Activated T-cell treated with anti-CD3 and anti-CD28 coated beads, Interleukin-2, amount 50 U/mL, for 72 hours (primary cell): ENCODE measurements at places on chromosomes 6 and 20. TPM values are rescaled to one million over a fixed set of nuclear protein-coding genes. Genes with fewer than 3 reads are reported as not detected.

DNA sequence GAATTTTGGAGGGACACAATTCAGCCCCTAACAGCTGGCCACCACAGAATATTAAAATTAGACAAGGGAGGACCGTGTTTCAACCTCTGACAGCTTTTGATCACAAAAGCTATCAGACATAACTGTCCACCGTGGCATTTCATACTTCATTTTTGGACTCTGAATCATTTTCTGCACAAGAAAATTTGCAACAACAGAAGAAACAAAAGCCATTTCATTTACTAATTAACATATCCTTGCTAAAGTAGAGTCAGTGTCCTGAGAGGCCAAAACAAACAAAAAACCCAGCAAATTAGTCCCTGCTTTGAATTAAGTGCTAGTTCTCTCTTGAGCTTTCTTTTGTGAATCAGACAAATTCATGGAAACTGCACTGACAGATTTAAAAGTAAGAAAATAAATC is 17.6 kb upstream of the COL12A1 start:
- H3K27me3 ChIP-seq: peaks cover 36% of the 10 kb centered on the region
- no peaks in the 10 kb centered on the region for H3K4me1 ChIP-seq
- no peaks in the 10 kb centered on the region for H3K36me3 ChIP-seq
- H3K27ac ChIP-seq: no peak overlapping the region

- no peaks in the 10 kb centered on the region for H3K36me3 ChIP-seq
- no peak overlapping the region for H3K4me3 ChIP-seq
- H3K27ac ChIP-seq: no peak overlapping the region
- no peaks in the 10 kb centered on the region for H3K27me3 ChIP-seq
- peak; percentile 52 for DNase-seq
Measured at GRCh38 chr20:63782051-63782471, 42.5 kb downstream of the SLC2A4RG start.

GRCh38 chr20:3577366-3577765 is 85.8 kb downstream of the GFRA4 start:
- no peaks in the 10 kb centered on the region for H3K36me3 ChIP-seq
- H3K4me1 ChIP-seq: no peaks in the 10 kb centered on the region
- H3K4me3 ChIP-seq: no peak overlapping the region
- no peak for DNase-seq

GRCh38 chr6:100463630-100464161 is 1.0 kb downstream of the SIM1 start:
- peaks cover 17% of the 10 kb centered on the region for H3K36me3 ChIP-seq
- peaks cover 92% of the 10 kb centered on the region for H3K27me3 ChIP-seq
- H3K27ac ChIP-seq: peak overlapping the region; percentile 43
- no peak for DNase-seq

- no peaks in the 10 kb centered on the region for H3K4me1 ChIP-seq
- H3K36me3 ChIP-seq: no peaks in the 10 kb centered on the region
- H3K4me3 ChIP-seq: no peak overlapping the region
- no peak overlapping the region for H3K27ac ChIP-seq
Measured at GRCh38 chr6:53461041-53461656, 83.8 kb downstream of the GCLC start.

GRCh38 chr6:119162134-119162775 is 83.8 kb upstream of the FAM184A start:
- H3K4me1 ChIP-seq: no peaks in the 10 kb centered on the region
- no peak for DNase-seq
- H3K36me3 ChIP-seq: no peaks in the 10 kb centered on the region
- no peak overlapping the region for H3K4me3 ChIP-seq
- peaks cover 40% of the 10 kb centered on the region for H3K27me3 ChIP-seq
- H3K27ac ChIP-seq: no peak overlapping the region

DNA sequence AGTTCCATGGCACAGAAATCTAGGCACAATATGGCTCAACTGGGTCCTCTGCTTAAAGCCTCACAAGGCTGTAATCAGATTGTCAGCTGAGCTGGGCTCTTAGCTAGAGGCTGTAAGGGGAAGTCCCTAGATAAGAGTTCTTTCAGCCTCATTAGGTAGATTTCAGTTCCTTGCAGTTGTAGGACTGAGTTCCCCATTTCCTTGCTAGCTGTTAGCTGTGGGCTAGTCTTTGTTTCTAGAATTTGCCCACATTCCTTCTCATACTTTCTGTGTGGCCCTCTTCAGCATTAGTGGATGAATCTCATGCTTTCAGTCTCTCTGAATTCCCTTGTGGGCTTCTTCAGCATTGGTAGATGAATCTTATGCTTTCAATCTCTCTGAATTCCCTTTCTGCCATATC is 71.0 kb upstream of the MRAP2 start:
- no peak for DNase-seq
- no peak overlapping the region for H3K27ac ChIP-seq
- H3K27me3 ChIP-seq: no peaks in the 10 kb centered on the region
- H3K36me3 ChIP-seq: peaks cover 31% of the 10 kb centered on the region

GRCh38 chr6:115573861-115574260 is 486.8 kb downstream of the FRK start:
- H3K27me3 ChIP-seq: no peaks in the 10 kb centered on the region
- no peak for DNase-seq
- no peak overlapping the region for H3K4me3 ChIP-seq
- no peaks in the 10 kb centered on the region for H3K4me1 ChIP-seq

DNA sequence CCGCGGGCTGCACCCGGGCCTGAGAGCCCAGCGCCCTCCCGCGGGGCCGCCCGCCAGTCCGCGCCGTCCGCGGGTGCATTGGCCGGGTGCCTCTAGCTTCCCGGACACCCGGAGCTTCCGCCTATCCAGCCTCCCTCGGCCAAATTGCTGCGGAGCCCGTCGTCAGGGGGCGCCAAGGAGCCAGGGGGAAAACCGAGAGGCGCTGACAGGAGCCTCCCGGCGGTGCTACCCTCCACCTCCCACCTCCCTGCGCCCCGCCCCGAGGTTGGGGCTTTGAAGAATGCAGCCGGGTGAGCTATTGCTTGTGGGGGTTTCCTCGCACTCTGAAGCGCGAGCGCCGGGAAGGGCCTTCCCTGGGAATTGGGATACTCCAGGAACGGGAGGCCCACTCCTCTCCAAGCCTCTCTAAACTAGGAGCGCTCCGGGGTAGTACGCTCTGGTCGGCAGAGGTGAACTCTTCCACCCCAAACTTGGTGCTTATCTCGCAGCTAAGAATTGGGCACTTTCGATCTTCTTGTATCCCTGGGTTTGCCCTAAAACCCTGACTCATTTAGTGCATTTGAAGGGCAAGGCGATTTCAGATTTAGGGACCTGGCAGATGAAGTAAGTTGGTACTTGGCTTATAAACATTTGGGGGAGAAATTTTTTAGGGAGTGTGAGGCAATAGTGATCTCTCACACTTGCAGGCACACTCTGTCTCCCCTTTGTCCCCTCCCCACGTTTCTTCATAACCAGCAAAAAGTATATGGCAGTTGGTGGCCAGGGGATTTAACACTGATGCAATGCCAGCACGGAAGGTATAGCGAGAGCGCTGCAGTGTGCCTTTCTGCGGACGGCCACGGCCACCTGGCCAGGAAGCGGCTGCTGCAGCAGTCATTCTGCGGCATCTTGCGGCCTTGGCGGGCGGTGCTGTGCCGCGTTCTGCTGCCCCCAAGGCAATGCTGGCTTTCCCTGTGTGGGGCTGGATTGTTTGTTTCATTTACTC is 556 bp downstream of the BEND6 start:
- peaks cover 23% of the 10 kb centered on the region for H3K4me1 ChIP-seq
- DNase-seq: peak; percentile 86
- peaks cover 82% of the 10 kb centered on the region for H3K27me3 ChIP-seq
- H3K4me3 ChIP-seq: peak overlapping the region; percentile 86

- H3K4me3 ChIP-seq: no peak overlapping the region
- no peaks in the 10 kb centered on the region for H3K27me3 ChIP-seq
- no peaks in the 10 kb centered on the region for H3K36me3 ChIP-seq
- no peaks in the 10 kb centered on the region for H3K4me1 ChIP-seq
Measured at GRCh38 chr6:141123049-141123448, 1009.7 kb upstream of the GJE1 start.

- peaks cover 35% of the 10 kb centered on the region for H3K4me1 ChIP-seq
- no peak overlapping the region for H3K27ac ChIP-seq
- no peak overlapping the region for H3K4me3 ChIP-seq
- DNase-seq: no peak
- H3K27me3 ChIP-seq: no peaks in the 10 kb centered on the region
Measured at GRCh38 chr6:14882394-14883026, 363.4 kb upstream of the JARID2 start.

DNA sequence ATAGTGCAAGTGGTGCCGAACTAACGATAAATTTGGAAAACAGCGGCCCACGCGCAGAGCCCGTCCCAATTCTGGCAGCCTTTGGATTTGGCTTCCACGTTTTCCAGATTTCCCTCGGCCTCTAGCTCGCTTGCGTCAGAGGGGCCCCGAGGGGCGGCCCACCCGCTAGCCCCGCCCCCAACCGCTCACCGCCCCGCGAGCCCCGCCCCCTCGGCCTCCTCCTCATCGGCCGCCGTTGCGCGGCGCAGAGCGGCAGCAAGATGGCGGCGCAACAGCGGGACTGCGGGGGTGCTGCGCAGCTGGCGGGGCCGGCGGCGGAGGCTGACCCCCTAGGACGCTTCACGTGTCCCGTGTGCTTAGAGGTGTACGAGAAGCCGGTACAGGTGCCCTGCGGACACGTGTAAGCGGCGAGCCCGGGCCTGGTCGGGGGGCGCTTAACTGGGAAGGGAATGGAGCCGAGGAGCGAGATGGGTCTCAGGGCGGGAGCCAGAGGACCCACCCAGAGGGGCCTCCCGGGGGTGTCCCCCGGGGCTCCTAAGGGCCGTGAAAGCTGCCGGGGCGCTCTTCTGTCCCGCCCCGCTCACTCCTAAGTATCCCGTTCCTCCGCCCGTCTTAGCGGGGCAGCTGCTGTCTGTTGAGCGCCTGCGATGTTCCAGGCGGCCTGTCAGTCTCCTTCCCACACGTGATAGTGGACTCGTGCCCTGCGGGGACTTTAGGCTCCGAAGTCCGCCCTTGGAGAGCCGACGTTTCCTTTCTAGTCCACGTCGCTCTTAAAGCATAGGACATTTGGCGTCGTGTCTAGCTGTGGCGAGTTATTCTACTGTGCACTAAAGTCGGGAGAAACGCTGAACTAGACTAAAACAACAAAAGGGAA is at the start of gene RNF114:
RNF114 (plus strand) TSS at position 245 of the 874 bp plus-strand sequence; CDS start at position 261, 16 bp downstream.
- peak within 1 kb of the TSS; percentile 96 for H3K27ac ChIP-seq
- peak; percentile 90 for DNase-seq
- H3K4me1 ChIP-seq: peaks cover 41% of the 10 kb centered on the region
- no peaks in the 10 kb centered on the region for H3K27me3 ChIP-seq
- H3K36me3 ChIP-seq: peaks cover 6% of the 10 kb centered on the region
- peak within 1 kb of the TSS; percentile 99 for H3K4me3 ChIP-seq

DNA sequence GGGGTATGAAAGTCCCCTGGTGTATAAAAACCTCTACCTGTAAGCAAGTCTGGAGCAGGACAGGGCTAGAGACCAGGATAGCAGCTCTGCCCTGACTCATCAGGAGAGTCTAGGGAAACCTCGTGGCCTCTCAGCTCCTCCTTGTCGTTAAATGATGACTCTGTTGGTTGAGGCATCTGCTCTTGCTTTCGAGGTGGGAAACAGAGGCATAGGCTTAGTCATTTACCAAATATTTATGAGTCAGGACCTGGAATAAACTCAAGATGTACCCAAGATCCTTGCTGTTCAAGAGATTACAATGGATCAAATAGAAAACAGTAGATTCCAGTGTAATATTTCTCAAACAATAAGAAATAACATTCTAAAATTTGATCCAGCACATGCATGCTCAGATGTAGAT is 5.5 kb downstream of the MANBAL start:
- peak overlapping the region; percentile 1 for H3K4me3 ChIP-seq
- no peaks in the 10 kb centered on the region for H3K27me3 ChIP-seq
- no peak for DNase-seq

GRCh38 chr20:59723108-59723500 is 118.8 kb downstream of the PHACTR3 start:
- H3K27ac ChIP-seq: no peak overlapping the region
- no peak for DNase-seq
- H3K36me3 ChIP-seq: no peaks in the 10 kb centered on the region
- H3K4me3 ChIP-seq: no peak overlapping the region
- peaks cover 6% of the 10 kb centered on the region for H3K27me3 ChIP-seq

DNA sequence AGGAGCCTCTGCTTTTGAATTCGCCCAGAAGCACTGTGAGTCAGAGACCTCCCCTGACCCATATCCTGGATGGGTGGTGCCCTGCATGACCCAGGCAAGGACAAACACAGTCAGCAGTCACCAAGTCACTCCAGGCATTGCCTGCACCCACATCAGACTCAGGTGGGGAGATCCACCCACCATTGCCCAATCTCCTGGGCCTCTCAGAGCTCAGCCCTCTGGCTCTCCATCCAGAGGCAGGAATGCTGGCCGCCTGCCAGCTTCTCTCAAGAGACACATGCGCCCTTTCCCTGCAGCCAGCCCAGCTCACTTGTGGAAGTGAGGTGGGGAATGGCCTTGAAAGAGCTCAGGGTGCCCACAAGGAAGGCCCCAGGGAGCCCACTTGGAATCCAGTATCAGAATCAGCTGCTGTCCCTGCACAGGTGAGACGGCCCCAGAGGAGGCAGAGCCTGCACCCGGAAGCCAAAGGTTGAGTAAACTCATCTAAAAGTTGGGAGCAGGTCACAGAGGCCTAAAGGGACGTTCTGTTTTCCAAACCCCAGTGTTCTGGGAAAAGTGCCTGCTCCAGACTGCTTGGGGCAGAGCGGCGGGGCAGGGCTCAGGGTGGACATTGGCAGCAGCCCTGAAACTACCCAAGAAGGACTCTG is 129.8 kb downstream of the PREX1 start:
- peaks cover 18% of the 10 kb centered on the region for H3K4me1 ChIP-seq
- peak overlapping the region; percentile 23 for H3K27ac ChIP-seq
- H3K36me3 ChIP-seq: peaks cover 17% of the 10 kb centered on the region
- H3K27me3 ChIP-seq: no peaks in the 10 kb centered on the region
- H3K4me3 ChIP-seq: no peak overlapping the region

DNA sequence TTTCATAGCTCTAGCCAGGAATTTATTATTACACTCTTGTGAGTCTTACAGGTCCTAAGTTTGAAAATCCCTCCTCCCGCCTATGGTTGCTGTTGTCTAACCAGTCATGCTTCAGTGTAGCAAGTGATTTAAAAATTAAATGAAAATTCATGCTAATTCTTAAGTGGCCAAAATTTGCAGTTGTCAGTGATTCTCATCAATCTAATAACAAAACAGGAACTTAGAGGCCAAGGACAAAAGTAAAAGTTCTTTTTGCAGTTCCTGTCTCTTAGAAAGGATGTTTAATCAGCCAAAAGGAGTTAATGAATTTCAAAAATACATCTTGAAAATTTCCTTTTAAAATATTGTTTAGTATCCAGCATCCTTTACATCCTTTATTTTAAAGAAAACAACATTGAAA is 36.3 kb downstream of the VTA1 start:
- no peak overlapping the region for H3K27ac ChIP-seq
- peaks cover 4% of the 10 kb centered on the region for H3K36me3 ChIP-seq
- DNase-seq: no peak
- no peaks in the 10 kb centered on the region for H3K27me3 ChIP-seq
- H3K4me3 ChIP-seq: no peak overlapping the region

Gene NOL7
- total RNA-seq: 51.5 TPM

Gene HTR1E
- not detected for total RNA-seq

Gene MCCD1
- not detected for total RNA-seq

Gene WFDC12
- total RNA-seq: not detected

Gene VIP
- total RNA-seq: not detected
